GOT3 (cell line): ENCODE measurements at places on chromosomes 4 and X.

- DNase-seq = no peak
Observed at GRCh38 chr4:2643555-2643954, 107.1 kb downstream of the FAM193A start.

DNA sequence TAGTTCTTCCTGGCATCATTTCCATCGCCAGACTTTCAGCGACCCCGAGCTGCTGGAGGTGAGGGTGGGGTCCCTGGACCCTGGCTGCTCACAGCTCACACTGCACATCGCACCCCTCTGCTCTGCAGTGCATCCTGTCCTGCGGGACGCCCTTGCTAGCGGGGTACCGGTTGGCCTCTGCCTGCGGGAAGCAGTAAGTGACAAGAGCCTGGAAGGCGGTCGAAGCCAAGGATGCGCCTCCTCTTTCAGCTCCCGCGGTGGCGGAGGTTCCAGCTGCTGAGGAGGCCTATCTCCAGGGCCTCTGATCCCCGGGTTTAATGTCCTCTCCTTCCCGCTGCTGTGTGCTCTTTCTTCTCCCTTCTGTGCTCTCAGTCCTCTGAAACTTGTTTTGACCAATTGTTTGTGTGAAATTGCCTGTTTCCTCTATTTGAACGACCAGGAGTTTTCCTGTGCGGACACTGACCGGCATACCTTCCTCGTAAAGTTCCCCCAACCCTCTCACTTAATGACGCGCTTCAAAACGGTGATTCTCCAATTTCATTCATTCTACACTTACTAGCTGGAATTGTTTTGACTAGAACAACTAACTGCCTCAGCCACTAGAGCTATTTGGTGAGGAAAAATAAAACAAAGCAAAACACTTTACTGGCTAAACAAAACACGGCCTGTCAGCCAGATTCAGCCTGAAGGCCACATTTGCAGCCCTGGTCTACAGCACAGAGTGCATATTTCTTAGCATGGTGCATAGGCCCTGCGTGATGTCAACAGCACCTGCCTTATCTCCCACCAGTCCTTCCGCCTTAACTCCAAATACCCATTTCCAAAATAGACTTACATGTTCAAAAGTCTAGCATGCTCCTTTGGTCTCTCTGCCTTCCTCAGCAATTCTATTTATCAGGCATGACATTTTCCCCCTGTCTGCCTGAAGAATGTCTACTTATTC is 28.0 kb downstream of the MGAT4D start:
- DNase-seq = no peak

GRCh38 chrX:108772549-108772948 is 36.2 kb upstream of the IRS4 start:
- DNase-seq = no peak

- DNase-seq = no peak
Observed at GRCh38 chr4:56681853-56682525, 893 bp upstream of the HOPX start.

GRCh38 chr4:1201851-1202525 is 29.6 kb upstream of the SPON2 start:
- DNase-seq = no peak

DNA sequence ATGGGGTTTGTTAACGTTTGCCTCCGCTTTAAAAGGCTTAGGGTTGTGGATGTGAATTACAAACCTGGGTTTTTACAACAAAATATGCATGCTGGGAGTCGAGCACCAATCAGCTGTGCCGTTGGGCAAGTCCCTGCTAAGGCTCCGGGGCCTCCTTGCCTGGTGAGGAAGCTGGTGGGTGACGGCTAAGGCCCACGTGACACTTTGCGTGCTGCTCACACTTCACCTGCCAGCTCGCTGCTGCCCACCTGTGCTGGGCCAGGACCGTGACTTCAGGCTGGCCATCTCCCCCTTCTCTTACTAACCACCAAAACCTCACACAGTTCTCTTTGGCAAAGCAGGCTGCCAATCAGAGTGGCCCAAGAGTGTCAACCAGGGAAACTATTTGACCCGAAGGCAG is 178.3 kb downstream of the AFAP1 start:
- no peak for DNase-seq

- DNase-seq = no peak
Observed at GRCh38 chr4:84914686-84915395, 51.6 kb downstream of the WDFY3 start.

GRCh38 chr4:150462743-150463142 is 119.2 kb upstream of the MAB21L2 start:
- DNase-seq = no peak

DNA sequence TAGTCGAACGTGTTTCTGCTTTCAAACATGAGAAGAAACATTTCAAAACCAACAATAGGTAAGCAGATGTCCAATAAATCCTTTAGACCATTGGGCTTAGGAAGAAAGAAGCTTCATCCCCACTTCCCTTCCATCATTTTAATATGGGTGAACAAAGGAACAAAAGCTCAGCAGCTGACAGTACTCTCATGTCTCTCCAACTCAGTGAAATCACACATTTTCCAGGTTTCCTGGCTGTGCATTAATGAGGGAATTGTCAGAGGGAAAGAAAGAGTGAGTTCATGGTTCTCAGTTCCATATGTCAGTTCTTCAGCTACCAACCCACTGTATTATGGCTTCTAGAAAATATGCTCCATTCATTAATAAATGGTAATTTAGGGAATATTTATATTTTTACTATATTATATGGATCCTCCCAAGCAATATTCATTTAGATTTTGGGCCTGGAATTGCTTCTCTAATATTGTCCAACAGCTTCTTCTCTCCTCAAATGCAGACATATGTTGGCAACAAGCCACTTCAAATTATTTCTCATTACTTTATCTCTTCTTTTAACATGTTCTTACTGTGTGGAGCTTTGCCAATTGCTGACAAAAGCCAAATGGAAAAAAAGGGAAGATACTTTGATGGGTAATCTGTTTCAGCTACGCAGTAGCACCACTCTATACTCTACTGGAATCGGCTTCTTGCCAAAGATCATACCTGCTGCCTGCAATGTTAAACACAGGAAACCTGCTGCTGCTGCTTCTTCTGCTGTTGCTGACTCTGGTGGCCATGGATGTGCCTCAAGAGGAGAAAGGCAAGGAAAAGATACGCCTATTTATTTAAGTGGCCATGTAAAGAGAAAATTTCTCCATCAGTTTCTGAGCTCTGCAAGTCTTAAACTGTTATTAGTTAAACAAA is 1757.6 kb downstream of the ARAP2 start:
- DNase-seq = no peak

DNA sequence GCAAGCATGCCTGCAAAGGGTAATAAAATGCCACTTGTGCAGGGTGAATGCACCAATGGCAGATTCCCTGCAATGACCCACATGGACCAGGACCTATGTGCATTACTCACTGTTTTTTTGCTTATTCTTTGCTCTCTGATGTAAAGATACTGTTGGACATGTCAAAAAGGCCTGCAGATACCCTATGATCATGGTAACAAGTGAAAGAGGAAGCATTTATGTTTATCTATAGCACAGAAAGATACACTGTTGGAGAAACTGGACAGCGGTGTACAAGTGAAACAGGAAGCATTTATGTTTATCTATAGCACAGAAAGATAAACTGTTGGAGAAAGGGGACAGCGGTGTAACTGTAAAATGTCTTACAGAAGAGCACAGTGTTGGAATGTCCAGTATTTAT is 127.5 kb downstream of the PAPSS1 start:
- DNase-seq = no peak

DNA sequence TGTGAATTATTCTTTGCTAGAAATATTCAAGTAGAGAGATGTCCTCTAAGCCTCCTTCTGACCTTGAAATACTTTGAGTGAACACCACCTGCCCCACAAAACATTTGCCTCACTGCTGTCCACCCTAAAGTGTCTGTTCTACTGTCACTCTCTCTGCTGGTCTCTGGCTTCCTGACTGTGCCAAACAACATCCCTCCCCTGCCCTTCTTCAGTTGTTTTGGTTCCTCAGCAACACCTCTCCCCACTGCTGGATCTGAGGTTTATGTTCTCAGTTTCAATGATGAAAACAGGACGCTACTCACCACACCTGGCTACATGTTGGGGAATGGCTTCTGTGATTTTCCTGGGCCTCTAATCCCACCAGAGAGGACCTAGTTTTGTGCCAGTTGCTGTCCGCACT is 456.9 kb downstream of the BCOR start:
- DNase-seq = no peak

DNA sequence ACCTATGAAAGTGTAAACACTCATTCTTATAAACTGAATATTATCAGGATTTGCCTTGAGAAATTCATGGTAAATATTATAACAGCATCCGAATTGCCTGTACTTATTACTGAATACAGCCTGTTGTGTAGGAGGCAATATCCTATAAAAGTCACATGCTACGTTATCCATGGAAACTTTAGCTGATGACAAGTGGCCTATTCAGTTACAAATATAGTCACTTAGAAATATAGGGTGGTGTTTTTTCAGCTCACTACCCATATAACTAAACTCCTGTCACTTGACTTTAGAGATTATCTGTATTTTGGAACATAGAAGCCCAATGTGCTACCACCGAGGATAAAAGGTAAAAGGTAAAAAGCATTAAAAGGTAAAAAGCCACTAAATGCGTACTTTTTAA is 493.4 kb downstream of the INPP4B start:
- no peak for DNase-seq

- no peak for DNase-seq
Observed at GRCh38 chrX:151323054-151323453, 74.0 kb upstream of the VMA21 start.

DNA sequence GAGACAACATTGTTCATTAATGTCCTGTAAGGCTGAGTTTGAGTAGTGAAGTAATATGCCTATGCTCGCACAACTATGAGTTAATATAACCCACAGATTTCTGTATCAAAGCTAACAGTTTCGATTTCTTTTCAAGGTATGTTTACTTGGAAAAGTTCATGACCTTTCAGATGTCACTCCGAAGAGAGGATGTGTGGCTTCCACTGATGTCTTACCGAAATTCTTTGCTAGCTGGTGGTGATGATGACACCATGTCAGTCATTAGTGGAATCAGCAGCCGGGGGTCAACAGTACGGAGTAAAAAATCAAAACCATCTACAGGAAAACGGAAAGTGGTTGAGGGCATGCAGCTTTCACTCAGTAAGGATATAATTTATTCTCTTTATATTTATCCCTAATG is 124.9 kb downstream of the STAG2 start:
- DNase-seq = no peak

DNA sequence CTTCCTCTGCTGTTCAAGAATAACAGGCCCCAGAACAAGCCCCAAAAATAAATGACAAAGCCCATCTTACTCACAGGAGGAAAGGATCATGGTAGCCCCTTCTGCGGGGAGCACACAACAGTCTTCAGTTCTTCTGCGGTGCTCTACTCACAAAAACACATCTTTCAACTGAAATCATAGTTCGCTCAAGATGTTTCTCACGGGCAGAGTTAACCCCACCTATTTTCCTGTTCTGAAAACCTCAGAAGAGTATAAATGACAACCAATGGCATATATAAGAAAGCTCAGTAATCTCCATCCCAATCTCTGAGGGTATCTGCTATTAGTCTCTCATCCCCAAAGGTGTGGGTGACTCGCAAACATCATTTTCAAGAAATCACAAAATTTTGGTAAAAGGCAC is at the start of gene TXK:
TXK (minus strand) TSS at position 170 of the 400 bp plus-strand sequence; CDS start at position 90, 80 bp downstream.
- no peak for DNase-seq

- no peak for DNase-seq
Observed at GRCh38 chrX:70454441-70455365, 10.1 kb downstream of the DLG3 start.

GRCh38 chr4:181745933-181746625 is 497.1 kb upstream of the TENM3 start:
- DNase-seq = no peak
